Activated T-helper 17 cell treated with anti-CD3 and anti-CD28 coated beads, Interleukin-2, amount 50 U/mL, for 72 hours (primary cell): ENCODE measurements at places on chromosomes 1 and 21.

DNA sequence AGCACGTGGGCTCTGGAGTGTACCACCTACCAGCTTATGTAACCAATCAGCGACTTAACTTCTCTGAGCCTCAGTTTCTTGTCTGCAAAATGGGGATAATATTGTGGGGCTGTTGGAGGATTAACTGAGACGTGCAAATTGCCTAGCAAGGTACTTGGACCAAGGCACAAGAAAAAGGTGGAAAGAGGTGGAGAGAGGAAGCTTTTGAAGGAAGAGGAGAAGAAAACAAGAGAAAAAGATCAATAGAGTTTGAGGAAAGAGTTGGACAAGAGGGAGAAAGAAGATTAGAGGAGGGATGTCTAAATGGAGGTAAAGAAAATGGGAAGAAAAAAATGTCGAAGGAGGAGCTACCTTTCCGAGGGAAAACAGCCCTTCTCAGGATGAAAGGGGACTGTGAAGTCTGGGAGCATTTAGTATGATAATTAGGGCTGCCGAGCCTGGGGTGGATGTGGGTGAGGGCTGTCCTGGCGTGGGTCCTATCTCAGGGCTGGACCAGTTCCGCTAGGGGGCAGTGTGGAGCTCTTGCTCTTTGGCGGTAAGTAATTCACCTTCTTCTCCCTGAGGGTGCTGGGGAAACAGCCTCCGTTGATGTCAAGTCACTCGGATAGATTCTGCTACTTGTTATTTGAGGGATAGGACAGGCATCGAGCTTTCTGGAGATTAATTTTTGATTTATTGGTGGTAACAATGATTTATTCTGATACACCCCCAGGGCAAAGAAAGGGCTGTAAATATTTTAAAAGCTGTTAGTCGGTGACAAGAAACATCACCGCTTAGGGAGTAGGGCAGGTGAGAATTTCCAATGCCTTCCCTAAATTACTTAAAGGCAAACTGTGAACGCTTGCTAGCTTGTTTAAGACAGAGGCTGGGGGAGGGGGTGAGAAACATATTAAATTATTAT, 79.0 kb upstream of the NFASC start:
- peak; percentile 90 for ATAC-seq

DNA sequence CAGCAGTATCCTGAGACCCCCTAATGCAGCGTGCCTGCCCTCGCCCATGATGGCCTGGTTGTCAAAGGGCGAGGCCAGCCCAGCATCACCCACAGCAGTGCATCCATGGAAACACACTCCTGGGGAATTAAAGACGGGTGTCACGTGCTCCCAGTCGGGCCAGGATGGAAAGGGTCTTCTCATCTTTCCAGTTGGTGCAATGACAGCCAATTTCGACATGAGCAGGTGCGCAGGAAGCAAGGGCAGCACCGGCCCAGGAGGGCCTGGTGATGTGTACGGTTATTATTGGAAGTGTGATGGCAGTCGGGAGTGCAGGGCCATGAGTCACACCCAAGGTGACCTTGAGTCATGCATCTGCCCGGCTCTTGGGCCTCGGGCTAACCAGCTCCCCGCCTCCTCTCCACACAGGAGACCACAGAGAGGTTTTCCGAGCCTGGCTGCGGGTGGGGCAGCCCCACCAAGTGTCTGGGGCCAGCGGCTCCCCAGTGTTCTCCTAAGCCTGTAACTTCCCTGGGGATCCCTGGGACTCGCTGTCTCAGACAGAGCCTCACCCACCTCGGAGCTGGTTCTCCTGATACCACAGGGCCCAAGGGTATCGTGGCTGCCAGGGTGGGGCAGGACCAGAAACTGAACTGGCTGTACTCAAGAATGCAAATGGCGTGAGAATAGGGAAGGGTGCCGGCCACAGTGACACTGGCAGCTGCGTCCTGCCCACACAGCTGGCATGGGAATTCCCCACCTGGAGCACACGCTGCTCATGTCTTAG, 119.8 kb downstream of the SIK1 start:
- ATAC-seq, result peak; percentile 94

GRCh38 chr1:226181996-226182714, 4.4 kb downstream of the ACBD3 start:
- no peak for ATAC-seq

- no peak for ATAC-seq
These were observed 618 bp upstream of the SERTAD4 start for GRCh38 chr1:210231846-210232510.

DNA sequence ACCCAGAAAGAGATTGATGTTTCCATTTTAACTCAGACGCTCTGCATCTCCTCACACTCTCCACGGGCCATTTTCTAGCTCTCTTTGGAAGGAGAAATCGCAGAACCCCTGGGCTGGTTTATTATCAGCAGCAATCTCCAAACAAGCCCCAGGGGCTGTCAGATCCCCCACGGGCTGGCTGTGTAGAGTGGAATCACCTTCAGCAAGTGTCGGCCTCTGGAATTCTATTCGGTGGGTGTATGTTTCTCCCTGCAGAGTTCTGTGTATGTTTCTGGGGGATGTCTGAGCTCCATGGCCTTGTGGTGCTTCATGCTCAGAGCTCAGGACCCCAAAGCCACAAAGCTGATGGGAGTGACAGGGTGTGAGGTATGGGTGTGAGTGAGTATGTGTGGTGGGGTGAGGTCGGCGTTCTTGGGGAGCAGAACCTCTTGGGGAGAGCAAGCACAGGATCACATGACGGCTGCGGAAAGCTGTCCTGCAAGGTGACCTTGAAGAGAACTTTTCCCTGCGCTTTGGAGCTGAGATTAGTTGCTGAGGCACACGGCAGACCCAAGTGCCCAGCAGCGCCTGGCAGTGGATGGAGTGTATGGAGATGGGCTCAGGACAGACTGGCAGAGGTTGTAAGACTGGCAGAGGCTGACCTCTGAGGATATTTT, 489 bp downstream of the ACOT11 start:
- ATAC-seq, result no peak

DNA sequence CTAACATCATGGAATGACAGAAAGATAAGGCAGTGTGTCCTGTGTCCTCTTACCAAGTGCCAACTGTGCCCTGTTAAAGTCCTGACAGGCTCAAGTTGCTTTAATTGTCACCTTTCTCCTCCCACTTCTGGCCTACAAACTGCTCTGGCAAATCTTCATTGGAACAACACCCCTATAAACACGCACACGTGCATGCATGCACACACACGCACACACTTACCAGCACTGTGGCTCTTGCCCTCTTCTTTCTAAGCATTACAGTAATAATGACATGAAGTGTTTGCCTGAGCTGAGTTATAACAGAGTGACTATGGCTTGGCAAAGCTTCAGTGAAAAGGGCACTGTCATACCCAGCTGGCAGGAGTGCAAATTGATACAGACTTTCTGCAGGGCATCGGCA, 82.3 kb upstream of the SYT6 start:
- no peak for ATAC-seq
